NCI-H1048 (cell line): ENCODE measurements at places on chromosomes 13 and 19.

DNA sequence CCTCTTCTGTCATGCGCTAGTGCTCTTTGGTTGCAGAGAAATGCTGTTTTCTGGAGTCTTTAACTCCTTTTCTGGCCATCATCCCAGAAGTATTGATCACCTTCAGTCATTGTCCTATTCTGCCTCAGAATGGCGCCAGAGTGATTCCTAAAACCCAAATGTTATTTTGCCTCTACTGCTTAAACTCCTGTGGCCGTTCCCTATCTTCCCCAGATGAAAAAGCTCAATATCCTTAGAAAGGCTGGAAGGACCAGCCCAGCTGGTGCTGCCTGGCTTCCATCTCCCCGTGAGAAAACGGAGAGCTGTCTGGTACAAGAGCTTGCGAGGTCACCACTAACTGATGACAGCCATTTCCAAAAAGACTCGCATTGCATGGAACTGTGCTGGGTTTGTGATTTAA, 179.1 kb downstream of the RBM26 start:
- DNase-seq, result no peak

DNA sequence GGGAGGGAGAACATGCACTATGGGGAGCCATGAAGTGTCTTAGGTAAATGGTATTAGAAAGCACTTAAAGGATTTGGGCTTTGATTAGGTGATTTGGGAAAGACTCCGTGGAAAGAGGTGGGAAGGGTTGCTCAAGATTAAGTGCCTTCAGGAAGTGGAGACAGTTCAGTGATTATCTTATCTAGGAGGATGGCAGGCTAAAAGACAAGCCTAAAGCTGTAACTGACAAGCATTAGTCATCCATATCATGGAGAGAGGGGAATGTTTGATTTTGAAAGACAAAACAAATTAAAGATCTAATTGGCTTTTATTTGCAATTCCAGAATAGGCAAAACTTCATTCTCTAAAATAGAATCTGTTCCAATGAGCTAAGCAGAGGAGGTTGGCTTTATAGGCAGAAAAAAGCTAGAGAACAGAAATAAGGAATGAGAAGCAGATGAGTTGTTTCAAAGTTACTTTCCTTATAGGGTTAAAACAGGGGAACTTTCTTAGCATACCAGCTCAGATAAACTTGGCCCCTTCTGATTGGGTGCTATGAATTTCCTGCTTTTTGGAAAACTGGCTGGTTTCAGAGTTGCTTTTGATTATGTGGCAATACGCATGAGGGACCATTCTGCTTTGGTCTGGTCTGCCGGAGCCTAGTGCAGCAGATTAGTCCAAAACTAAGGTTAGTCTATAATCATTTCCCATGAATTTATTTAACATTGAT, 1.8 kb upstream of the DIAPH3 start:
- no peak for DNase-seq

GRCh38 chr13:112804374-112804773, 114.5 kb downstream of the ATP11A start:
- DNase-seq, result no peak

- DNase-seq, result no peak
Observed at GRCh38 chr13:48630773-48631172, 23.0 kb upstream of the CYSLTR2 start.

- DNase-seq, result no peak
Observed at GRCh38 chr19:32459204-32459865, 53.8 kb downstream of the DPY19L3 start.

DNA sequence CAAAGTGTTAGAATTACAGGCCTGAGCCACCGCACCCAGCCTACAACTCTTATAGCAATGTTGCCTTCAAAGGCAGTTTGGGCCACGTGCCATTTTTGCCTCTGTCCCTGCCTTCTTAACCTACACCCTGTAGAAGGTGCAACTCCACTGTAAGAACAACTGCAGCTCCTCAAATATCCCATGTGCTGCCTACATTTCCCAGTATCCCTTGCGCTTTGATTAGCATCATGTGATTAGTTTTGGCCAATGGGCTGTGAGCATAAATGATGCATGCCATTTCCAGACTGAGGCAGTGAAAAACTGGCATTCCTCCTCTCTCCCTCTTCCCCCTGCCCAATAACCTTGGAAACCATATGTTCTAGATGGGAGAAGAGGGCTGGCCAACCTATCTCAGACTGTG, 75.2 kb upstream of the MRI1 start:
- DNase-seq, result no peak

- DNase-seq, result no peak
Observed at GRCh38 chr13:110636701-110637201, 21.4 kb downstream of the NAXD start.

DNA sequence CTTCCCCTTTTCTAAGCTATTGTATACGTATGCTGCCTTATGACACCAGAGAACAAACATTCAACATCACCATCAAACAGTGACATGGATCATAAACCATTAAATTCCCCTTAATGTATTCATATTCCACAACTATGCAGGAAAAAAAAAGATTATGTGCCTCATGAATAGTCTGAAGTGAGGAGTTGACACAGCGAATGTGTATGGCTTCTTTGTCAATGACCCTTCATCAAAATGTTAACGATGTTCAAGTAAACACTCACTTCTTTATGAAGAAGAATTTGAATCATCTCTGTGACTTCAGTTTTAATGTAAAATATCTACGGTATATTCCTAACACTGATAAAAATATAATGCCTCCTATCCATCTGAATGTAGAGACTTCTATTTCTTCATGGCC, 44.6 kb downstream of the SMAD9 start:
- no peak for DNase-seq

DNA sequence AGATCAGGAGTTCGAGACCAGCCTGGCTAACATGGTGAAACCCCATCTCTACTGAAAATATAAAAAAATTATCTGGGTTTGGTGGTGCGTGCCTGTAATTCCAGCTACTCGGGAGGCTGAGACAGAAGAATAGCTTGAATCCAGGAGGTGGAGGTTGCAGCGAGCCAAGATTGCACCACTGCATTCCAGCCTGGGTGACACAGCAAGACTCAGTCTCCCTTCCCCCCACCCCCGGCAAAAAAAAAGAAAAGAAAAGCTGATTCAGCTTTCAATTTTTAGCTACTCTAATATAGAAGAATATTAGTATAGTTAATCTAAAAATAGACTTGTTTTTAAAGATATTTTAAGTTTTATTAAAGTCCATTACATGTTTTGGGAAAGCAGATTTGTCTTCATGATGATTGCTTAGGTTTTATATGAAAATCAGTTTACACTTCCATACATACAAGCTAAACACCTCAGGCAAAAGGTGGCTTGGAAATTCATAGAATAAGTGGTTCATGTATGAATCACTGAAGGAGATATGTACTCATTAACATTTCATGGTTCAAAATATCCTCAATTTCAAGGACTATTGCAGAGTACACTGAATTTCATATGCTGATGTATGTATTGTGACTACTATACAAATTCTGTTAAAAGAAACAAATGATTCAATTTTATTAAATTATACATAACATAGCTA, 165.2 kb downstream of the TDRD3 start:
- DNase-seq, result no peak

GRCh38 chr19:2631213-2631821, 71.2 kb downstream of the GNG7 start:
- DNase-seq, result no peak

- no peak for DNase-seq
Observed at GRCh38 chr19:40625406-40626120, 24.4 kb downstream of the LTBP4 start.

- DNase-seq, result no peak
Observed at GRCh38 chr13:48126944-48127830, 32.3 kb upstream of the MED4 start.

DNA sequence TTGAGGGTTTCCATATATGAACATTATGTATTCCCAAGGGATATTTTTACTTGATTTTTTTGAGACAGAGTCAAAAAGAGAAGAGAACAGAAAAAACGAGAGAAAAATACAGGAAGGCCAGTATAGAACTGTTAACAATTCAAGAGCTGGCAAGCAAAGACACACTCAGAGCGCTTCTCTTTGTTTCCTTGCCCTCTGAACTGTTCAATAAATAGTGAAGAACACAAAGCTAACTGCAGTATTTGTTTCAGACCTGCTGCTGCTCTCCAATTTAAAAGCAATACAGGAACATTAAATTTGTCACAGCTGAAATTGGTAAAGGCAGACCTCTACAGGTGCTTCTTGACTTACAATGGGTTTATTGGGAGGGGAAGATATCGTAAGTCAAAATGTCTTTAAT, 14.0 kb upstream of the NEK3 start:
- no peak for DNase-seq

- DNase-seq, result no peak
Observed at GRCh38 chr13:27601803-27602202, 18.5 kb downstream of the LNX2 start.

GRCh38 chr13:44350775-44351504, 22.7 kb upstream of the SERP2 start:
- no peak for DNase-seq

- no peak for DNase-seq
Observed at GRCh38 chr19:8373867-8374813, 10.2 kb downstream of the ANGPTL4 start.

DNA sequence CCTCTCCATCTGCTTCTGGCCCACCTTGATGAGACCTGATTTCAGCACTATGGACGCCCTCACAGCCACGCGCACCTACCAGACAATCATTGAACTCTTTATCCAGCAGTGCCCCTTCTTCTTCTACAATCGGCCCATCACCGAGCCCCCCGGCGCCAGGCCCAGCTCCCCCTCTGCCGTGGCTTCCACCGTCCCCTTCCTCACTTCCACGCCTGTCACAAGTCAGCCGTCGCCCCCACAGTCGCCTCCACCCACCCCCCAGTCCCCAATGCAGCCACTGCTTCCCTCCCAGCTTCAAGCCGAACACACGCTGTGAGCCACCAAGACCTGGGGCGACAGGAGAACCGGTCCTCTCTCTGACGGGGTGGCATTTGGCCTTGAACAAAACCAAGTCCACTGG, 19.3 kb upstream of the NPAS1 start:
- DNase-seq, result no peak

- no peak for DNase-seq
Observed at GRCh38 chr19:40303765-40304164, 18.6 kb upstream of the AKT2 start.

GRCh38 chr19:56400485-56400884, 3.6 kb upstream of the ZNF583 start:
- DNase-seq, result no peak

GRCh38 chr13:94121686-94122085, 357.8 kb downstream of the DCT start:
- DNase-seq, result no peak

DNA sequence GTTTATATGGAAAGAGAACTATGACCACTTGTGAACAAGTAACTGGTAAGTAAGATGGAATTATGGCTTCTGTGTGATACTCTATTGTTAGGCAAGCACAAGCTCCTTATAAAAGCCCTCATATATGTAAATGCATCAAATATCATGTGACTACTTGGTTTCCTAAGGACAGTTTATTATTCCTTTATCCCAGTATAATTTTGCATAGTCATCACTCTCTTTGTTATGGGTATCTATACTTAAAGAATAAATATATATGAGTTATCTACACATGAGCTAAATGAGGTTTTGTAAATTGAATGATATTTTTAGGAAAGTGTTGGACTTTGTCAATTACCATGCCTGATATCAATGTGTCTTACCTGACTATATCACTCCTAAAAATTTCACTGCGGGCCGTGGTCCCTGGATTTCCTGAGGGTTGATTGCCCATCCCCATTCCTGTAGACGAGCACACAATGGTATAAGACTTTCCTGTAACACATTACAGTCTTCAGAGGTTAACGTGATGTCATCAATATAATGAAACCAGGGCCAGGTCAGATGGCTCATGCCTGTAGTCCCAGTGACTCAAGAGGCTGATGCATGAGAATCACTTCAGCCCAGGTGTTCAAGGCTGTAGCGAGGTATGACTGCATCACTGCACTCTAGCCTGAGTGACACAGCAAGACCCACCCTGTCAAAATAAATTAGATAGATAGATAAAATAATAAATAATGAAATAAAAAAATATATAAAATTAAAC, 20.7 kb downstream of the ZNF844 start:
- no peak for DNase-seq

DNA sequence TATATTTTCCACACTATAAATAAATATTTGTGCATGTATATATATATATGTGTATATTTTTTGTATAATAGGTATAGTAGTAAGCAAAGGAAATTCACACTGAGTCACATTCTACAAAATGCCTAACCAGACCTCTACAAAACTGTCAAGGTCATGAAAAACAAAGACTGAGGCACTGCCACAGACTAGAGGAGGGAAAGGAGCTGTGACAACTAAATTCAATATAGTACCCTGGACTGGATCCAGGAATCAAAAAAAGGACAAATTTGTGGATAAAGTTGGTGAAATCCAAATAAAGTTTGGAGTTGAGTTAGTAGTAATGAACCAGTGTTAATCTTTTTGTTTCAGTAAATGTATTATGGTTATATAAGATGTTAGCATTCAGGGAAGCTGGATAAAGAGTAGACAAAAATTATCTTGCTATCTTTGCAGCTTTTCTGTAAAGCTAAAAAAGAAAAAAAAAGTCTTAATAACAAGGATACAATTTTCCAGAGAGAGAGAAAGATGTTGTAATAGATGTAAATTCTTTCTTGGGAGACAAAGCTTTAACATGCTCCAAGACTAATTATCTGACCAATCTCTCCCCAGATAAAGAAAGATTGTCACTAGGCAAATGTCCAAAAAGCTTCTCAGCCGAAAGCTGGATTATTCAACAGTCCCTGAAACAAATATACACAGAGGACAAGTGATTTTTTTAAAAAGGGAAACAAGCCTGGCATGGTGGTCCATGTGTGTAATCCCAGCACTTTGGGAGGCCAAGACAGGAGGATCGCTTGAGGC, 19.1 kb downstream of the SYDE1 start:
- DNase-seq, result no peak

DNA sequence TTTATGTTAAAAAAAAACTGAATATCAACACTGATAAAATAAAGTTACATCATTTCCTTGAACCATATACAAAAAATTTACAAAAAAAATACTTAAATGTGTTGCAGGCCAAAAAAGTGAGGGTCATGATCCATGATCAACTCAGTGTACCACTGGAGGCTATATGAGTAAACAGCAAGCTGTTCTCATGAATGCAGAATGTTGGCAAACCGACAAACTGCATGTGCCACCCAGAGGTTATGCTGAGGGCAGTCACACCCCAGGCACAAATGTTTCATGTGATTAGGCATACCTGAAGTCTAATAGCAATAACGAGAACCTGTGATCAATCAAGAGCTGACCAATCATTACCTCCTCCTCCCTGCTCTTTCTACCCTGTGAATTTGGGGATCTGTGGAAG, 91.9 kb downstream of the ZNF431 start:
- DNase-seq, result no peak

- DNase-seq, result no peak
Observed at GRCh38 chr13:50158385-50159165, 143.3 kb downstream of the KCNRG start.
